Uterus (tissue), 4 donors: ENCODE measurements at places on chromosomes 11 and 22.

- no peak for DNase-seq
- no peaks in the 10 kb centered on the region for H3K36me3 ChIP-seq
- H3K27ac ChIP-seq: no peak overlapping the region
- H3K4me1 ChIP-seq: no peaks in the 10 kb centered on the region
- no peak overlapping the region for H3K4me3 ChIP-seq
These were observed 12.8 kb downstream of the AP1B1 start for GRCh38 chr22:29375398-29376076.

DNA sequence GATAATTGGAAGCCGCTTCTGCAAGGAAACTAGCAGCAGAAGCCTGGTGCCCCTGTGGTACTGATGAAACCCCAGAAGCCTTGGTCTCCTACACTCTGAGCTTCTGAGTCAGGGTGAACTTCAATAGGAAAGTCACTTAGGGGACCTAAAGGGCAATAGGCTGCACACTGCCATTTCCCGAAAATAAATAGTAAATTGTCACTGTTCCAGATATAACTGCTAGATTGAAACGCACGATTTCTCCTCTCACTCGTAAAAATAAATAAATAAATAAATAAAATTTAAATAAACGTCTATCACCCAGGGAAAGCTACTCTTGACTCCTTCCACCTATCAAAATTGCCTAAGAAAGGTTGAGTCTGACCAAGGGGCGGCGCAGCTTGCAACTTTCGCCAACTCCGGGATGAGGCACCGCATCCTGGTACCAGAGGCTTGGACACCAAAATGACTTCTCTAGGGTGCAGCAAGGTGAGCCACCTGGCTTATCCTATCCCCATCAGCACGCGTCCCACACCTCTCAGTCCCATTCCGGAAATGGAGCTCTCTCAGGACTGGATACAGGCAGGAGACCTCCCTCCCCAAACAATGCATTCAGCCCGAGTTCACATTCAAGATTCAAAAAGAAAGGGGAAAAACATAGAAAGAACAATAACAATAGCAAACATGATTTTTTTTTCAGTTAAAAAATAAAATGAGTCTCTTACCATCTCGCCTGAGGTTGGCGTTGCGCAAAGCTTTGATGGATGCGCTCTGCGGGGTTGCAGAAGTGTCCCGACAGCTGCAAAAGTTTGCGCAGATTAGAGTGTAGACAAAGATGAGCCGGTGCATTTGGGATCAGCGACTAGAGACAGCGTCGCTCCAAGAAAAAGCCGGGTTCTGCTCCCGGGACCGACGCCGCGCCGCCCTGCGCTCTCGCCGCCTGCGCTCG, 583 bp downstream of the PDGFD start:
- no peaks in the 10 kb centered on the region for H3K27me3 ChIP-seq
- no peaks in the 10 kb centered on the region for H3K36me3 ChIP-seq

DNA sequence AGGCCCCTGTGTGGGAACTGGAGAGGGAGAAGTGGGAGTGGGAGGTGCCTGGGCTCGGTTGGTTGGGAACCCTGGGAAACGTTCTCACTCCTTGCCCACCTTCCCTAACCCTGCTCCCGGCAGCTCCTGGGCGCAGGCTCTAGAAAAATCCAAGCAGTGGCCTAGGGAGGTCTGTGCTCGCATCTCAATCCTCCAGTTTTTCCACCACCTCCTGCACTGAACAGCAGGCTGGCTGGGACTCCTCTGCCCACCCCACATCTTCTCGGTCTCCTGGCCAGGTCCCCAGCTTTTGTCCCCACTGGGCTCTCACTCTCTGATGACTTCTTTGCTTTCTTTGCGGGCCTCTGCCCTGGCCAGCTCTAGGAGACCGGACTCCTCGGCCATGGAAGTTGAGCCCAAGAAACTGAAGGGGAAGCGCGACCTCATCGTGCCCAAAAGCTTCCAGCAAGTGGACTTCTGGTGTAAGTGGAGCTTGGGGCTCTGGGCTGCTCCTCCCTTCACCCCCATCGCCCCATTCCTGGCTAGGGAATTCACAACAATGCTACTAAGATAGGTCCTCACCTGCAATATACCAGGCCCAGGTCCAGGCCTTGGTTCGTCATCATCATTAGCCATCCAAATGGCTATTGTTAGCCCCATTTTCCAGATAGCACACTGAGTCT, 35.6 kb downstream of the PRDM11 start:
- no peaks in the 10 kb centered on the region for H3K36me3 ChIP-seq
- H3K27ac ChIP-seq: peak overlapping the region; percentile 86
- no peak for DNase-seq

- H3K4me1 ChIP-seq: no peaks in the 10 kb centered on the region
- H3K27me3 ChIP-seq: no peaks in the 10 kb centered on the region
- peak overlapping the region; percentile 60 for H3K27ac ChIP-seq
- no peak for DNase-seq
- no peak overlapping the region for H3K4me3 ChIP-seq
These were observed 79.2 kb downstream of the STIM1 start for GRCh38 chr11:3934658-3935057.

DNA sequence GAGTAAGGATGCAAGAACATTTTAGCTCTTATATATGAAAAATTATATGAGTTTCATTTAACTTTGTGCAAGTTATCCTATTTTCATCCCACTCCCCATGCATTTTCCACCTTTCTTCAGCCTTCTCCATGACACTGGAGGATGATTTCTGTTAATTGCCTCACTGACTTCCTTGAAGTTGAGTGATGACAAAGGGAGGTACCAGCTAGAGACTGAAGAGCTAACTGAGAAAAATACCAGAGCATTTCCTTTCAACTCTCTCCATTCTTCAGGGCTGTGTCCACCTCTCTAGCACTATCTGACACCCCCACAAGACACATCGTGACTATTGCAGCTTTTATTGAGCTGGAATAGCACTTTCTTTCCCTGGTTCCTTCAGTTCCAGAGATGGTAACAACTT, 711.6 kb upstream of the LRRC4C start:
- DNase-seq: no peak
- no peaks in the 10 kb centered on the region for H3K36me3 ChIP-seq
- H3K27ac ChIP-seq: no peak overlapping the region

DNA sequence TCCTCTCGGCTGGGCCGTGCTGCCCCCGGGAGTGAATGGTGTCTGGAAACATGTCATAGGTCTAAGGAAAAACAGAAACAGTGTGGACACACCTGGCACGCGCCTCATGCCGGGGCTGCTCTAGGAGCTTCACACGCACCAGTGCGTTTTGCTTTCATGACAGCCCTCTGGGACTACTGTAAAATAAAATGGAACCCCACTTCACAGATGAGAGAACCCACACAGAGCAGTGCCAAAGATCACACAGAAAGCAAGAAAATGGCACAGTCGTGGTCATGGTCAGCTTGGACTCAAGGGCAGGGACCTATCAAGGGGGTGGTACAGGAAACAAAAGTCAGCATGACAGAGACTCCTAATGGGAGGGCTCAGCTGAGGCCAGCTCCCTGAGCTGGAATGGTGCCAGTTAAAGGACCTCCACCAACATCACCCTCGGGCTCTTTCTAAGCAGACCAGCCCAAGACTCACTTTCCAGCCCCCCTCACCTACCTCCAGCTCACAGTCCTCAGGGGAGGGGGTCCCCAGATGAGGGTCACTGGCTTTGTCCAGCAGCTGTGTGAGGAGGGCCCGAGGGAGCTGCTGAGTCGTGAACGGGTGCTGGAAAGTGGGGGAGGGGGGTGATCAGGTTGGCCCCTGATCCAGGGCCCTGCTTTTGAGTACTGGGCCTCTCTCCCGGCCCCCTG, 3.3 kb downstream of the MAP4K2 start:
- no peaks in the 10 kb centered on the region for H3K36me3 ChIP-seq
- peaks cover 6% of the 10 kb centered on the region for H3K4me1 ChIP-seq
- H3K27me3 ChIP-seq: no peaks in the 10 kb centered on the region

DNA sequence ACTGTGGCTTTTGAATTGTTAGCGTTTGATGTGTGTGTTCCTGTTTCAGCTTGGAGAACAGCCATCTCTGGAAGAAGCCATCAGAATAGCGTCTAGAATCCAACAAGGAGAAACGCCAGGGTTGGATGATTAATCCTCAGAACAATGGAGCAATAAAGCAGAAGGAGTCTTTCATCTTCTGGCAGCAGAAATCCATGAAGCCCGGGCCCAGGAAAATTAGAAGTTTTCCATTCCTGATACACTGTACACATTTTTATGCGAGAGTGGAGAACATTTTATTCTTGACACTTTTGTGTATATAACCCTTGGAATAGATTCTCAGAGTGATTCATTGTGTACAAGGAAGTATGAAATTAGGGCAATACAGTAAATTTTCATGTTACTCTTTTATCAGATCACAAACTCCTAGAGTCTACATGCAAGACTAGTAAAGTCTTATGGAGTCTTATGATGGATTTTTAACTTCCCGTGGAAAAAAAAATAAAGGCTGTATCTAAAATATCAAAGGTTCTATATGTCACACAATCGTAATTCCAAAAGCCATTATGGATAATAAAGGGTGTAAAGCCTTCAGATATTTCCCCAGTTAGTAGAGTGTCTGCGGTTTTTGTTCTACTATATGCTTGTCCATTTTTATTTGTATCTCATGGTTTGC, 45.9 kb upstream of the WEE1 start:
- peak; percentile 70 for DNase-seq
- peak overlapping the region; percentile 80 for H3K27ac ChIP-seq
- H3K27me3 ChIP-seq: no peaks in the 10 kb centered on the region
- H3K36me3 ChIP-seq: no peaks in the 10 kb centered on the region
- H3K4me1 ChIP-seq: peaks cover 7% of the 10 kb centered on the region

GRCh38 chr11:111018566-111018965, 227.0 kb upstream of the POU2AF2 start:
- no peak overlapping the region for H3K4me3 ChIP-seq
- no peak overlapping the region for H3K27ac ChIP-seq
- no peaks in the 10 kb centered on the region for H3K27me3 ChIP-seq
- DNase-seq: no peak
- H3K36me3 ChIP-seq: no peaks in the 10 kb centered on the region
- H3K4me1 ChIP-seq: no peaks in the 10 kb centered on the region

- H3K36me3 ChIP-seq: no peaks in the 10 kb centered on the region
- no peak for DNase-seq
- no peaks in the 10 kb centered on the region for H3K4me1 ChIP-seq
- H3K27ac ChIP-seq: no peak overlapping the region
These were observed 3.5 kb upstream of the IFITM2 start for GRCh38 chr11:304061-304506.

- no peak overlapping the region for H3K27ac ChIP-seq
- H3K4me1 ChIP-seq: no peaks in the 10 kb centered on the region
- no peaks in the 10 kb centered on the region for H3K27me3 ChIP-seq
- no peak overlapping the region for H3K4me3 ChIP-seq
- no peaks in the 10 kb centered on the region for H3K36me3 ChIP-seq
These were observed 64.2 kb downstream of the CACNA1I start for GRCh38 chr22:39634530-39635405.

DNA sequence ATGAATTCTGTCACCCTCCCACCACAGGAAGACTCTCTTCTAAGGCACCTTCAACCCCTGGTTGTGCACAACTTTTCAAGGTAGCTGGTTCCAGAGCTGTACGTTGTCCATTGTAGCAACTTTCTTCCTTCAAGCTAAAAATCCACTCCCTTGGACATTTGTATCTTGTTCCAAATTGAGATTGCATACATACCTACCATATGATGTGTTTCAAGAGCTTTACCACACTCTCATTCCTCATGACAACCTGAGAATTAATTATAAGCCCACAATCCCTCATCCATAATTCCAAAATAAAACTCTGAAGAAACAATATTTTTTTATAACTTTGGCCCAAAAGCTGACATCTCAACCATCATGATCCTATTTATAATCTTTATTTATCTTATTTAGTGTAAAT, 3.0 kb downstream of the OR52W1 start:
- no peak for DNase-seq
- H3K36me3 ChIP-seq: no peaks in the 10 kb centered on the region
- no peaks in the 10 kb centered on the region for H3K27me3 ChIP-seq

DNA sequence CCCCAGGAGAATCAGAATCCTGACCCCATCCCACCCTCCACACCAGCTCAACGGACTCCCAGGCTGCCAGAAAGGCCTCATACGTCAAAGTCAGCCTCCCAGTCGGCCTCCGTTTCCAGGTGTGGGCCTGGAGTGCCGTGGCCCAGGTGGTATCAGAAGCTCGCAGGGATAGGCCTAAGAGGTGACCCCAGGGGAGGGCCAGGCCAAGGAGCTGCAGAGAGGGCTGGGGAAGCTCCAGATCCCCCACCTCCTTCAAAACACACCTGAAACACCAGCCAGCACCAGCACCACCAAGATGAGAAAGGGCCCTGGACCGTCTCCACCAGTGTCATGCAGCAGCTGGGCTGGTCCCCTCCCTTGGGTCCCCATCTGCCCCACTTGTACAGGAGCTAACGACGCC, 20.3 kb downstream of the ASCL2 start:
- no peaks in the 10 kb centered on the region for H3K36me3 ChIP-seq
- H3K27ac ChIP-seq: no peak overlapping the region
- H3K4me3 ChIP-seq: no peak overlapping the region
- no peak for DNase-seq
- H3K4me1 ChIP-seq: no peaks in the 10 kb centered on the region

GRCh38 chr22:19844377-19845053, 10.2 kb downstream of the GNB1L start:
- H3K4me3 ChIP-seq: no peak overlapping the region
- no peaks in the 10 kb centered on the region for H3K4me1 ChIP-seq
- H3K27ac ChIP-seq: peak overlapping the region; percentile 49
- H3K36me3 ChIP-seq: no peaks in the 10 kb centered on the region

DNA sequence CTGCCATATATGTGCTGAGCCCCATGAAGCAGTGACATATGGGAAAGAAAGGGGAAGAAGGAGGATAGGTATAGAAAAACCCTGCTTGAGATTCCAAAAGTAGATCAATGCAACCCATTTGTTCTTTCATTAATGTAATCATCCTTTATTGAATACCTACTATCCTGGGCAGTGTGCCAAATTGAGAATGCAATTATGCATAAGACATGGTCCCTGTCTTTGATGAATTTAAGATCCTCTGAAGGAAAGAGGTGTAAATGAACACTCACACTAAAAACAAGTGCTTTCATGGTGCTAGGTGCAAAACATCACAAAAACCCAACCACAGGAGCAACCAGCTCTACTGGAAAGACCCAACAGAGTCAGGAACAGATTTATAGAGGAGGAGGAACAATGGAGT, 29.7 kb downstream of the FLI1 start:
- no peaks in the 10 kb centered on the region for H3K36me3 ChIP-seq
- H3K4me3 ChIP-seq: no peak overlapping the region
- H3K27me3 ChIP-seq: no peaks in the 10 kb centered on the region
- DNase-seq: no peak

GRCh38 chr22:32016081-32016480, 27.0 kb upstream of the SLC5A1 start:
- DNase-seq: no peak
- H3K4me3 ChIP-seq: no peak overlapping the region
- H3K27ac ChIP-seq: no peak overlapping the region

DNA sequence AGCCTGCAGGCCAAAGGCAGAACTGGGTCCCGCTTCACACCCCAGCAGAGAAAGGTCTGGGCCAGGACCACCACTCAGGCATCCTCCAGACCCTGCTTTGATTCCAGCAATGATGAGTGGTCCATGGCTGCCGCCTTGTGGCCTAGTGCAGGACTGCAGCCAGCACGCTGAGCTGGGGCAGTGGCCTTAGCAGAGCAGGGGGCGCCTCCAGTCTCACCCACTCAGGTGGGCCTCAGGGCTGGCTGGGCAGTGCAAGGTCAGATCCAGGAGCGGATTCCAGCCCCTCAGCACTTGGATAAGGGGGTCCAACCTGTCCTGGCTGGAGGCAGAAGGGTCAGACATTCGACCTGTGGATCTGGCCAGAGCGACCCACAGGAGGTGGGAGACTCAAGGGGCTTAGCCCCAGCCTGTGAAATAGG, 9.6 kb upstream of the PDE2A start:
- DNase-seq: peak; percentile 58
- H3K27me3 ChIP-seq: no peaks in the 10 kb centered on the region
- H3K36me3 ChIP-seq: no peaks in the 10 kb centered on the region
- no peak overlapping the region for H3K4me3 ChIP-seq

GRCh38 chr11:111605681-111606080, 3.4 kb downstream of the SIK2 start:
- H3K27me3 ChIP-seq: no peaks in the 10 kb centered on the region
- H3K4me1 ChIP-seq: no peaks in the 10 kb centered on the region
- no peak overlapping the region for H3K4me3 ChIP-seq
- H3K27ac ChIP-seq: no peak overlapping the region
- no peaks in the 10 kb centered on the region for H3K36me3 ChIP-seq
